Umbilical cord (tissue), 2 donors: ENCODE measurements at places on chromosomes 5 and 9. TPM values are rescaled to one million over a fixed set of nuclear protein-coding genes. Genes with fewer than 3 reads are reported as not detected.
A peak's percentile ranks its signal among the peaks of the same experiment; 100 is the strongest.

- DNase-seq, result peak; percentile 86
Measured at GRCh38 chr9:83469722-83470121, 68.5 kb downstream of the FRMD3 start.

GRCh38 chr9:128214571-128215490 lies 11.7 kb downstream of the DNM1 start:
- DNase-seq, result no peak

DNA sequence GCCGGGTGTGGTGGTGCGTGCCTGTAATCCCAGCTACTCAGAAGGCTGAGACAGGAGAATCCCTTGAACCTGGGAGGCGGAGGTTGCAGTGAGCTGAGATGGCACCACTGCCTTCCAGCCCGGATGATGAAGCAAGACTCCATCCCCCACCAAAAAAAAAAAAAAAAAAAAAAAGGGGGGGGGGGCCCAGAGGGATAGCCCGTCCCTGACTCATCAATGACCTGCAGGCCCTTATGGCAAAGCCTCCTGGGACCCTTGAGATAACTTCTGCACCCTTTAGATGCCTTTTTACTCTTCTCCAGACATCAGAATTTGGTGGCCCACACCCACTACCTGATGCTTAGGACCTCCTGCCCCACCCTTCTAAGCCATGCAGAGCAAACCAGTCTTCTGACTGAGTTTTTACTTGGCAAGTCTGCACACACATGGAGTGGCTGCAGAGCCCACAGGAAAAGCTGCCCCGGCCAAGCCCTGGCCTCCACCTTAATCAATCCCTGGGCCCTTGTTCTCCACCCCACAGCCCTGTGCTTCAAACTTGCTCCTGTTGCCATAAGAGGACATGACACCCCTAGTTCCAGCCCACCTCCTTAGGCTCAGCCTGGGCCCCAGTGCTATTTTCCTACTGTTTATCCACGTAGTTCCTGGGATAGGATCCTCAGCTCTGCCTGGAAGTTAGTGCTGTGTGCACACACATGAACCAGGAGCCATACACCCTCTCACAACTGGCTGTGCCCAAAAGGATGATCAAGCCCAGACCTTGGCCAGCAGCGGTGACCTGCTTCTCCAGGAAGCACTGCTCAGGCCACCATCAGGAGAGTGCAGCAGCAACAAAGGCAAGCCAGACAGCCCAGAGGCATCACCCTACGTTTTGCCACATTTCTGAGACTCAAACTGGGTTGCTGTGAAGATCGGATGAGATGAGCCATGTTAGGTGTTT lies 5.1 kb downstream of the MGAT1 start:
- no peak for DNase-seq

DNA sequence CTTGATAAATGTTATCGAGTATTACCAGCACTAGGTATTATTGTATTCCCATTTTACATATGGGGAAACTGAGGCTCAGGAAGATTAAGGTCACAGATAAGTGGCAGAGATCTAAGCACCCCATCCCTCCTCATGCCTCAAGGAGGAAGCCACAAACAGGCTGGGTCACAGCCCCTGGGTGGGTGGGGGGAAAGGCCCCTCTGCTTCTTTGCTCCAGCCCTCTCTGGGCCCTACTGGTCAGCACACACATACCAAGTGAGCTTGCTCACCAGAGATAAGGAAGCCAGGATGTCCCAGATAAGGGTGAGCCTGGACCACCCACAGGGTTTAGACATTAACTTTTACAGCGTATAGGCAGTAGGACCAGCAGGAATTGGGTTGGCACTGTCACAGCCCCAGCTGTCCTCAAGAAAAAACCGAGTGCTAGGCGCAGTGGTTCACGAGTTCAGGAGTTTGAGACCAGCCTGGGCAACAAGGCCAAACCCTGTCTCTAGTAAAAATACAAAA lies 45.3 kb downstream of the STK10 start:
- peak; percentile 37 for DNase-seq

- DNase-seq, result no peak
Measured at GRCh38 chr5:71932131-71932654, 175.1 kb upstream of the MAP1B start.

- peak; percentile 40 for DNase-seq
Measured at GRCh38 chr5:76607353-76607871, 15.8 kb downstream of the F2RL2 start.

DNA sequence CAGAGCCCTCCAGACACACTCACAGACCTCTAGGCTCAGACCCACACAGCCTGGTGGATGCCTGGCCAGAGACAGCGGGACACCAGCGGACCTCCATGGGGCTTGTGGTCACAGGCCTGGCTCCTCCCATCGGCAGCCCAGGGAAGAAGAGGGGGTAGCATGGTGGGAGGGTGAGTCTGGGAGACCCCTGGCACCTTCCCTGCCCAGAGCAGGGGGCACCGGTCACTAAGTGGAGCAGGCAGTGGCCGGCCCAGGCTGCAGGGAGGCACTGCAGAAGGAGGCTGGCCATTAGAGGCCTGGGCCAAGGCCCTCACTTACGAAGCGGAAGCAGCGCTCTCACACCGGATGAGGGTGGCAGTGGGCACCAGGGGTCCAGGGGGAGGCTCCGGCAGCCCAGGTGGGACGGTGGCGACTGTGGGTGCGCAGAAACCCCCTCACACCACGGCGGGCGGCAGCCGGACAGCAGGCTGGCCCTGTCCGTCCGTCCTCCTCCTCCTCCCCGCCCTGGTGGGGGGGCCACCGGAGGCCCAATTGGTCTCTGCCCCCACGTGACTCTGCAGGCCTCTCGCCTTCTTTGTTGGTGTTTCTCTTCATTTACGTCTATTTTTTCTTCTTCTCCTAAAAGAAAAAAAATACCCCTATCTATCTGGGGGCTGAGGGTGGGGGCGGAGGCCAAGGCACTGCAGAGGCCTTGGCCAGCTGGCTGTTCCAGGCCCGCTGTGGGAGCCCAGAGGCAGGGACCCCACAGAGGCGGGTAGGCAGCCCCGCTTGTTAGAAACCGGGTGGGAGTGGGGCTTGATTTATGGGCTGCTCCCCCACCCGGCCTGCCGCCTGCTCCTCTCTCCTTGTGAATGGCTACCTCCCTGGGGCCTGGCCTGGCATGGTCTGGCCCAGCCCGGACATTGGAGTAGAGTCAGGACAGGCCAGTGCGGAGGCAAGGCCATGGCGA lies at the start of gene NR5A1:
NR5A1 (minus strand) TSS at position 469 of the 949 bp plus-strand sequence. CDS start 4,004 bp downstream, outside the sequence.
- DNase-seq, result no peak

DNA sequence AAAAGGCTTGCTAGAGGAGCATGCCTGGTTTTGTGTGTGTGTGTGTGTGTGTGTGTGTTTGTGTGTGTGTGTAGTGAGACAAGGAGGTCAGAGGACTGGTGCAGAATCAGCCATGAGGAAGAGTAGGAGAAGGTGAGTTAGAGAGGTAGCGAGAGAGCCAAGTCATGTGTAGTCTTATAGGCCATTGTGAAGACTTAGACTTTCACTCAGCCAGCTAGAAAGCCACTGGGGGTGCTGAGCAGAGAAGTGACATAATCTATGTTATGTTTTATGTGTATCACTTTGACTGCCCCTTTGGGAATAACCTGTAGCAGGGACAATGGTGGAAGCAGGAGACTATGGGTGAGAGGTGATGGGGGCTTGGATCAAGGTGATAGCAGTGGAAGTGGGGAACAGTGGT lies 180.5 kb upstream of the CLINT1 start:
- DNase-seq, result no peak

MORN5 gene
- total RNA-seq, result 23.1 TPM
